ENCODE measurements at places on chromosomes 11 and 22.

DNA sequence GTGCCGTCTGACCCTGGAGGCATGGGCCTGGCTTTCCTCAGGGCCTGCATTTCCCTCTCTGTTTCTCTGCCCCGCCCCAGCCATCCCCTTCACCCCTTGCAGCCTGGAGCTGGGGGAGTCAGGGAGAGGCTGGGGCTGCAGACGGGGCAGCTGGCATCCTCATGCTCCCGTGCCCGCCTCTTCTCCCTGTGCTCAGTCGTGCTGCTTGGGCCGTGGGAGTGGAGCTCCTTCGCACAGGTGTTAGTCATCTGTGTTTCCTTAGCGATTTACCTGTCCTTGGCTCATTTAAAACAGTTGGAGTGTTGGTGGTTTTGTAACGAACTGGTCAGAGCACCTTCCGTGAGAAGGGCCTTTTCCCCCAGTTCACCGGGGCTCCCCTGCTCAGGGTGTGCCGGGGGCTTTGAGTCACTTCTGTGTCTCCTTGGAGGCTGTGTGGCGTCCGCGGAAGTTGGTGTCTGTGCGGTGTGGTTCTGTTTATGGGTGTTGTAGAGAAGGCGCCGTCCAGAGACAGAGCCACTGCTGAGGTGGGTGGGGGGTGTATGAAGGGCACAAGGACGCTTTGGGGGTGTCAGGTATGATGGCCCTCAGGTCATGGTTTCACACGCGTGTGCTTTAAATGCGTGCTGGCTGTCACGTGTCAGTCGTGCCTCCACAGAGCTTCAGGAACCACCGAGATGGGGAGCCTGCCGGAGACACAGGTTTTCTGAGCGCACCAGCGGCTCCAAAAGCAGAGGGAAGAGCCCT, 19.5 kb downstream of the BRSK2 start:
- no peak for DNase-seq

DNA sequence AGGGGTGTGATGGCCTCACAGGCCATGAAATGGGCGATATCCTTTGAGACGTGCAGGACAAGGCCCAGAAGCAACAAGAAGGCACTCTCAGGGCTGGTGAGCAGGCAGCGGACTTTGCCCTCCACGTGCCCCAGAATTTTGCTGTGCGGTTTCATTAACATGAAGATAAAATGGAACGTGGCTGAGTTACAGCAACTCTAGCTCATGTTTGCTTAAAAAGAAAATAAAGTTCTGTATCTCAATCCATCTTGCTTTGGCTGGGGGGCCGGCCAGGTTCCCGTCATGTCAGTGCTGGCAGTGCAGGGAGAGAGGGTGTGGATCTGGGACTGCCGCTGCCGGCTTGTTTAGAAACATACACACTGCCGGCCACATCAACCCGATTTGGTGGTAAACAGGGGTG, 370.1 kb downstream of the OPCML start:
- no peak for DNase-seq

DNA sequence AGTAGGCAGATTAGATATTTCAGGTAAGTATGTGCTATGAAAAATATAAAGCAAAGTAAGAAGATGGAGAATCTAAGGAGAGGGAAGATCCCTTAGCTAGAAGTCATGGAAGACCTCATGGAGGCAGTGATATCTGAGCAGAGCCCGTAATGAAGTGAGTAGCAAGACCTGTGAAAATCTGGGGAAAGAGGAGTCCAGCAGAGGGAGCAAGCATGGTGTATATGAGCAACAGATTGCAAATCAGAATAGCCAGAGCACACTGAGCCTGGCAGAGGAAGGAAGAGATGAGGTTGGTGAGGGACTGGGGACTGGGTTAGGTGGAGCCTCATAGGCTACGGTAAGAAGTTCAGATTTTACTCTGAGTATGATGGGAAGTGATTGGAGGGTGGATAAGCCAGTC, 9.4 kb downstream of the LHFPL7 start:
- DNase-seq = no peak

GRCh38 chr22:46537225-46537945, at the start of gene CELSR1:
Gene CELSR1 (minus strand): TSS chr22:46537620. CDS start chr22:46537170, 450 bp downstream.
- DNase-seq = no peak

GRCh38 chr11:104653407-104653806, 244.9 kb downstream of the CASP12 start:
- no peak for DNase-seq

GRCh38 chr22:36220451-36220921, 18.8 kb downstream of the APOL2 start:
- DNase-seq = no peak

GRCh38 chr11:124930799-124931198, 5.0 kb downstream of the HEPACAM start:
- no peak for DNase-seq

GRCh38 chr22:25053153-25053805, 100.8 kb downstream of the KIAA1671 start:
- DNase-seq = no peak

DNA sequence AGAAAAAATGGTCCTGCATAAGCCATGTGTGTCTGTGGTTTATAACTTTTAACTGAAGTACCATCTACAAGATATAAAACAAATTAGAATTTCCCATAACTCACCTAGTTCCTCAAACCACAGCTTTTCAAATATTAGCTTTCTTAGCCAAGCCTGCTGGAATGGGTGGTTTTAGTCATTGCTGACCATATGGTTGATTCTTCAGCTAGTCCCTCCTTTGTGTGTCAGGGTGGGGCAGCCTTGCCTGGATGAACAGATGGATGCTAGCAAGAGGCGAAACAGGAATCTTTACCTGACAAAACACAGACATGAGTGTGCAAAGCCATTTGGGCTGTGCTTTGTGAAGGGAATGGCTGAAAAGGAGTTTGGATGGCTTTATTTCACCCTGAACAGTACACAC, 6.9 kb upstream of the B3GNT6 start:
- DNase-seq = no peak

DNA sequence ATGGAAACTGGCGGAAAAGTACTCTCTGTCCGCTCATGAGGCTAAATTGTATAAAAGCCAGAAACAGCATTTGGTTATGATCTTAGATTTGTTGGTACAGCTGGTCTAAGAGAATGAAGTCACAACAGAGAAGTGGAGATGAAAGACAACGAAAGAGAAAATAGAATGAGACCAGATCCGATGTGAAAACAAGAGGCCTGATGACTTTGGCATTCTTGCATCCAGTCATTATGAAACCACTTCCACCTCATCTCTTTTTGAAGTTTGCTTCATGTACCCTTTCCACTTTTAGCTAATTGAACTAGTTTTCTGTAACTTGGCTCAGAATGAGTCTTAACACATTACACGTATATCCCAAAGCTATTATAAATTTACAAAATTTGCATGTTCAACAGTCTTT, 1431.7 kb downstream of the LRRC4C start:
- no peak for DNase-seq

DNA sequence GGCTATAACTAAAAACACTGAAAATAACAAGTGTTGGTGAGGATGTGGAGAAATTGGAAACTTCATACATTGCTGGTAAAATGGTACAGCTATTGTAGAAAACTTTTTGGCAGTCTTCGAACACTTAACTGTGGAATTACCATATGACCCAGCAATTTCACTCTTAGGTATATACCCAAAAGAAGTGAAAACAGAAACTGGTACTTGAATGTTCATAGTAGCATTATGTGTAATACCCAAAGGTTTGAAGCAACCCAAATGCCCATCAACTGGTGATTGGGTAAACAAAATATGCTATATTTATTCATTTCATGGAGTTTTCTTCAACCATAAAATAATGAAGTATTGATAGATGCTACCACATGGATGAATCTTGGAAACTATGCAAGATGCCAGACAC, 40.8 kb upstream of the FTH1 start:
- DNase-seq = no peak
